ENCODE measurements at places on chromosomes 6 and 20.

DNA sequence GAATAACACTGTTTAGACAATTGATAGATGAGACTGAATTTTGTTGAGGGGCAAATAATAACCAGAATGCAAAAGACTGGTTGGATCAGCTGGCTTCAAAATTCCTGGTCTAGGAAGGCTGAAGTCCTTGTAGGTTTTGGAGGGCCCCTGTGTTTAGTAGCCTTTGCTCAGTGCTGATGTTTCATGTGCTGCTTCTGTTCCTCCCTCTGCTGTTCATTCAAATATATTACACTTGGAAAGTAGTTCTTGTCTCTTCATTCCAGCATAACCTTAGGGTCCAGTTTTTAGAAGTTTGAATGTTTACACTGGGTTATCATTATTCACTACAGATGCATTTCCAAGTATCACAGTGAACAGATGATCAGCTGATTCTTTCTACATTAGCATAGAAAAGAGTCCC lies 72.5 kb downstream of the FLRT3 start:
- no peak for DNase-seq

- no peak for DNase-seq
Measured at GRCh38 chr20:60693496-60694133, 558.4 kb upstream of the CDH4 start.

DNA sequence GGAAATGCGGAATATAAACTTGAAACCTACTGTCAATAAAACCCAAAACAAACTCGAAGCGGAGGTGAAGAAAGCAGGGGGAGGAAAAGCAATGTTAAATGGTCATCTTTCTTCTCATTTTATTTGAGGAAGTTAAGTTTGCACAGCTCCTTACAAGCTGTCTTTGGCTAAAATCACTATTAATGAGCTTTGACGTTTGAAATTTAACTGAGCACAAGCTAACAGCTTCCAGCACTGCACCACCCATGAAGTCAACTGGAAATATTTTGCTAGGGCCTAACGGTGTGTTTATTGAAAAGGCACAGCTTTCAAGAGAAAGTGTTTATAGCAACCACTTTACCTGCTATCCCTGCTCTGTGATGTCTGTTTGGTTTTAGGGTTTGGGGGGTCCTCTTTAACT lies 103.8 kb downstream of the PKHD1 start:
- DNase-seq = no peak

DNA sequence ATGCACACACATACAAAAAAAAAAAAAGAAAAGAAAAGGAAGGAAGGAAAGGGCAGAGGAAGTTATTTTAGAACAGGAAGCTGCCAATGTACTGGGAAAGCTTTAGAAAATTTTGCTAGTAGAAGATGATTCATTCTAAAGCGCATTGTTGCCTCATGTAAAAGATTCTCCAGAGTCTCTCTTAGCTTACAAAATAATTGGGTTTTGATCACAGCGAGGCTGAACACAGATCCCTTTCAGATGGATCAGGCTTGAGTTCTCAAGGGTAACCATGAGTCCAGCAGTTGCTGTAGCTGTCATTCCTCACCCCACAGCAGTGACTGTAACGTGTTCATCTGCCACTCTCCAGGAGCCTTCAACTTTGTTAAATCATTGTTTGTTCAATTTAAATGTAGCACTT lies 81.9 kb downstream of the PHACTR2 start:
- no peak for DNase-seq

- no peak for DNase-seq
Measured at GRCh38 chr6:37625591-37626374, 71.9 kb downstream of the MDGA1 start.

DNA sequence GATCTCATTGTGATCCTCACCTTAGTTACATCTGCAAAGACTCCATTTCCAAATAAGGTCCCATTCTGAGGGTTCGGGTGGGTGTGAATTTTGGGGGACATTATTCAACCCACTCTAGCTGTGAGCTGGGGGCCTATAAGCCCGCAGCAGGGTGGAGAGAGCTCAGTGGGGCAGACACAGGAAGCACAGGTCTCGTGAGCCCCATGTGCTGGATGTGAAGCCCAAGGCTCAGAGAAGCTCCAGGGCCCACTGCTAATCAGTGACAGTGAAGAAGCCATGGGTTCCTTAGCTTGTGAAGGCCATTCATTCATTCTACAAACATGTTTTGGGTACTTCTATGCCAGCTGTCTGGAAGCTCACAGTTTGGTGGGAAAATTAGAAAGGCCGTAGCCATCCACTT lies 47.5 kb downstream of the CHMP4B start:
- no peak for DNase-seq

- DNase-seq = no peak
Measured at GRCh38 chr6:97687916-97688315, 404.9 kb upstream of the MMS22L start.

DNA sequence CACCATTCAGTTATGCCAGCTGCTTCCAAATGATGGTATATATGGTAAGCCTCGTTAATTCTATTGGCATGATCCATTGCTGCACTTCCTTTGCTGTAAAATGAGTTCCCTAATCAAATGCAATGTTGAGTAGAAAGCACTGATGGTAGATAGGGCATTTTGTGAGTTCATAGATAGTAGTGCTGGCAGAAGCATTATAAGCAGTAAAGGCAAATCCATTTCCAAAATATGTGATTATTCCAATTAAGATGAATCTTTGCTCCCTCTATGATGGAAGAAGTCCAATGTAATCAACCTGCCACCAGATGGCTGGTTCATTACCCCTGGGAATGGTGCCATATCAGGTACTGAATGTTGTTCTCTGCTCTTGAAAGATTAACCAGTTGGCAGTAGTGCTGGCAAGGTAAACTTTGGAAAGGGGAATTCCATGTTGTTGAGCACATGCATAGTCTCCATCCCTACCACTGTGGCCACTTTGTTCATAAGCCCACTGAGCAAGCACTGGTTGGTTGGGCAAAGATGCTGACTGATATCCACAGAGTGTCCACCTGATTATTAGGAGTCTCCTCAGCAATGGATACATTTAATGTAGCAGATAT lies 5.6 kb upstream of the TBPL1 start:
- DNase-seq = no peak

- DNase-seq = no peak
Measured at GRCh38 chr6:121849477-121849876, 414.0 kb downstream of the GJA1 start.

- no peak for DNase-seq
Measured at GRCh38 chr6:52562911-52563310, 13.9 kb downstream of the TRAM2 start.

DNA sequence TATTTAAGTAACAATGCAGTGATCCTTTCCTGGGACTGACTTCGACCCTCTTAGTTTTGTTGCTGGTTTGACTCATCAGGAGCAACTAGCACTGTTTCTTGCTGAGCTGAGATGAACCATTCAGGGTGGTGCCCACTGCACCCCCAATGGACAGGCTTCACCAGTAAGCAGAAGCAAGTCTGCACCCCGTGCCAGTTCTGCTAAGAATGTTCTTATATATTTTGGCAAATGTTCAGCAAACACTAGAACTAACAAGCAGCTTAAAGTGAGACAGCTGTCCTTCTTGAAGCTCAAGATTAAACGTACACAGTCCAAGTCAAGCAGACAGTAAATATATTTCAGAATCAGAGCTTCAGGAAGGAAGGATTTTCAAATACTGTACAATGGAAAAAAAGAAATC lies 561.3 kb upstream of the CDH4 start:
- no peak for DNase-seq

- peak; percentile 84 for DNase-seq
Measured at GRCh38 chr6:29847871-29848630, 20.4 kb downstream of the HLA-G start.

DNA sequence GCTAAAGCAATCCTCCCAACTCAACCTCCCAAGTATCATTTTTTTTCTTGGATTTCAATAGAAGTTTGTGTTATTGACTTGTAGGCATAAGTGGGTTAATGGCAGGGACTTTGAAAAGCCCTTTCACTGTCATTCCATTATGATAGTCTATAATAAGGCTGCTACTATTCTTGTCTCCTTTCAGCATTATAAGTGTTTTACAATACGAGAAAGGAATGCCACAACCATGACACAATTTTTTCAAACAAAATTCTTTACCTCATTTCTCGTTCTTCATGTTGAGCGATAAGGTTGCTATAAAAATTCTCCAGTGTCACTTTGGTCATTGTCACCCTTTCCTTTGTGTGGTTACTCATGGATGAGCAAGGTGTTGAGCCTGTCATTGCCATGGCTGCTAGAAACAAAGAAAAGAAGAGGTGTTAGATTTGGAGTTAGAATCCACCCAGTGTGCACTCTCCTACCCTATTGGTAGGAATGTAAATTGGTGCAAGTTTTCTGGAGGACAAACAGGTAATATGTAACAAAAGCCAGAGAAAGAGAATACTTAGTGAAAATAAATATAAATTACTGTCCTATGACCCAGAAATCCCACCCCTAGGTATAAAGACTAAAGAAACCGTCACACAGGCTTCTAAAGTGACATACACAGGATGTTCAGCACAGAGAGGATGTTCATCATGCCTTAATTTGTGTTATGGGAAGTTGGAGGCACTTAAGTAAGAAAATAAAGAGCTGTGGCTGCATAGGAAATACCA lies 7.3 kb downstream of the STK38 start:
- DNase-seq = no peak

GRCh38 chr6:91664327-91664959 lies 1077.6 kb upstream of the MAP3K7 start:
- no peak for DNase-seq

GRCh38 chr20:38973107-38973506 lies 11.0 kb downstream of the DHX35 start:
- DNase-seq = no peak

DNA sequence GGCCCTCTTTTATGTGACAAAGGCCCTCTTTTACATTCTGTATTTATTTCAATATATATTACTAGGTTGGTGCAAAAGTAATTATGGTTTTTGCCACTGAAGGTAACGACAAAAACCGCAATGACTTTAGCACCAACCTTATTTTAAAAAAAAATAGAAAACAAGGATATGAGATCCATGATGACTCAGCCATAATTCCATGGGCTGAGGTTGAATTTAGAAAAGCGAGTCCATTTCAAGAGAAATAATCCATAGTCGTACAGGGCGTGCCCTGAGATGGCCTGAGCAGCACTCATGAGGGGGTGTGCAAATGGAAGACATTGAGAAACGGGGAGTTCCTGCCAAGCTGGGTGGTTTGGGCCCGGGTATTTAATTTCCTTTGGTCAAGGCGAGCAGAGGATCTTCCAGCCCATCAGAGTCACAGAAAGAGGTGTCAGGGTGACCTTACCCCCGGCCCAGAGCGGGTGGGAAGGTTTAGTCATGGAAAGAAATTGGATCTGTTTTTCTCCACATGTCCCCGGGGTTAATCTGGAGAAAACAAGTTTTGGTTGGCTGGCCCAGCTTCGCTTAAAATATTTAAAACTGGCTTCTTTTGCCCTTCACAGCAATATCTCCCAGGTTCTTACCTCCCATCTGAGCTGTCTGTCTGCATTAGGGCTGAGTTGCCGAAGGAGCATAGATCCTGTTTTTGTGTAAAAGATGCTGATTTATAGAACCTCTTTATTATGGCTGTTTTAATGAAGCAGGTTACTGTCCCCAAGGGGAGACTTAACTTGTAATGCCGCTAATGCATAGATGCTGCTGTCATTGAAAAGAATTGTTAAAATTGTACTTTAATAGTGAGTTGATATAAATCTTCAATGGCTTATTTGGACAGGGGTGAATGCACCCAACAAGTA lies 255.6 kb downstream of the PREX1 start:
- DNase-seq = no peak

- DNase-seq = no peak
Measured at GRCh38 chr6:137724018-137724403, 143.0 kb upstream of the TNFAIP3 start.

GRCh38 chr6:2222275-2222842 lies 23.0 kb downstream of the GMDS start:
- DNase-seq = no peak

- no peak for DNase-seq
Measured at GRCh38 chr20:62236200-62236599, 2.1 kb upstream of the OSBPL2 start.

DNA sequence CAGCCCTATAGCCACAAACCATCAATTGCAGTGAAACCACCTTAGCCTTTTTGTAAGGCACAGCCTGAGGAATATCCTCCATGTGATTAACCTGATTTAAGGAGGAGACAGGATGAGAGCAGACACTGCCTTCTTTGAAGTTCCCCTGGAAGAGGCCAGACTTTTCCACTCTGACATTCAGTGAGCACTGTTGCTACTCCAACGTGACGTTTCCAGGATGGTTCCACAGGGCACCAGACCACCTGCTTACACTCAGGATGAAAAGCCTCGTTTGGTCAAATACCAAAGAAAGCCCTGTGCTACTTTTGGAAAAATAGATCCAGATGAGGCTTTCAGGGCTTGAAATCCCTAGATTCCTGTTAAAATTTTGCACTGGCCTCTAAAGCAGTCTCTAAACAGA lies 1102.1 kb upstream of the FLRT3 start:
- DNase-seq = no peak

- DNase-seq = no peak
Measured at GRCh38 chr20:43895235-43895634, 19.4 kb upstream of the TOX2 start.

Measured in stimulated activated CD4-positive, alpha-beta T cell treated with anti-CD3 and anti-CD28 coated beads, Interleukin-1b, Interleukin-23, amount 100 ng/mL, for 4 hours (primary cell).